Activated T-cell treated with anti-CD3 and anti-CD28 coated beads, Interleukin-2, amount 50 U/mL, for 48 hours (primary cell): ENCODE measurements at places on chromosomes 2 and 18.

- DNase-seq: no peak
Observed at GRCh38 chr2:215644233-215644897, 208.5 kb upstream of the FN1 start.

- DNase-seq: no peak
Observed at GRCh38 chr18:74608681-74609080, 11.0 kb downstream of the ZNF407 start.

GRCh38 chr2:205025580-205026240, 480.4 kb downstream of the PARD3B start:
- DNase-seq: no peak

DNA sequence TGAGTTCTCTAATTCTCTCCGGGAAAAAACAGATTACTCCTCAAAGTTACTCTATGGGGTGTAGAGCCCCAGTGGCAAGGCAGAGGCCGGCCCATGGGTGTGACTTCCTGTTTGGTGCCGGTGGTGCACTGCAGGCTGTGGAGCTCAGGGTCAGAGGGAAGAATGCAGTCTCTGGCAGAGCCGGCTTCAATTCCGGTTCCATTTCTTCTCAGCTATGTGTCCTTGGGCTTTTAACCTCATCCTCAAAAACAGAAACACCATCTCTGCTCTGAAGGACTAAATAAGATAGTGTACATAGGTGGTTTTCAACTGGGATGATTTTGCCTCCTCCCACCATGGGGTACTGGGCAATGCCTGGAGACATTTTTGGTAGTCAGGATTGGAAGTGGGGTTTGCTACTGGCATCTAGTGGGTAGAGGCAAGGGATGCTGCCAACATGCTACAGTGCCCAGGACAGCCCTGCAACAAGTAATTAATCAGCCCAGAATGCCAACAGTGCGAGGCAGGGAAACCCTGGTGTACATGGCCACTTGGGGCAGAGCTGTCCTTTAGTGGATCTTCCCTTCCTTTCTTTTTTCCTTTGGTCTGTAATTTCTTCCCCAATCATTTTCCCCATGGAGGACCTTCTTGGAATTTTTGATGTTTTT, 81.2 kb downstream of the INSIG2 start:
- DNase-seq: no peak

DNA sequence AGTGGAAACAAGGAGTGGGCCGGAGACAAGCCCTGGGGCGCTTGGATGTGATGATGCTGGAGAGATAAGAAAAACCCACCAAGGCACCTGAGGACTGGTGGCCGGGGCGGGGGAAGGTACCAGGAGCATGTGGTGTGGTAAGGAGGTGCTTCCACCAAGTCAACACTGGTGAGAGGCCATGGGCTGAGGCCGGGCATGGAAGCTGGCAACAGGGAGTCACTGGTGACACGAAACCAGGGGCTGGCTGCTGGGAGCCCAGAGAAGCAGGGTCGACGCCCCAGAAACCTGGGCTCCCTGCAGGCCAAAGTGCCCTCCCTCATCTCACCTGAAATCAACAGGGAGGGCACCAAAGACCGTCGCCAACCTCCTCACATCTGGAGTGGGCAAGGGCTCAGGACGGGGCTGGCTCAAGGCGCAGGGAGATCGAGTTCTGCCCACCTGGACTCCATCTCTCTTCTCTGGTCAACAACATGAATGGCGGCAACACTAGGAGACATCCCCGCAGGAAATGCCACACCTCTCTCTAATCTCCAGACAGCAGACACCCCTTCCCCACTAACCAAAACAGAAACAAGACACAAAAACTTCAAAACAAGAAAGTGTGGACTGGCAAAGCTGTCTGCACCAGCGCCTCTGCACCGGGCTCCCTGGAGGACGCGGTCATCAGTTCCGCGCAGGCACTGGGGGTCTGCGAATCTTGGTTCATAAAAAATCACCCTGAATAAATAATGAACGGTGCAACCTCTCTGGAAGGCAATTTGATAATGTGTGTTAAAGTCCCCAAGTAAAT, 185.5 kb downstream of the HDAC4 start:
- DNase-seq: no peak

DNA sequence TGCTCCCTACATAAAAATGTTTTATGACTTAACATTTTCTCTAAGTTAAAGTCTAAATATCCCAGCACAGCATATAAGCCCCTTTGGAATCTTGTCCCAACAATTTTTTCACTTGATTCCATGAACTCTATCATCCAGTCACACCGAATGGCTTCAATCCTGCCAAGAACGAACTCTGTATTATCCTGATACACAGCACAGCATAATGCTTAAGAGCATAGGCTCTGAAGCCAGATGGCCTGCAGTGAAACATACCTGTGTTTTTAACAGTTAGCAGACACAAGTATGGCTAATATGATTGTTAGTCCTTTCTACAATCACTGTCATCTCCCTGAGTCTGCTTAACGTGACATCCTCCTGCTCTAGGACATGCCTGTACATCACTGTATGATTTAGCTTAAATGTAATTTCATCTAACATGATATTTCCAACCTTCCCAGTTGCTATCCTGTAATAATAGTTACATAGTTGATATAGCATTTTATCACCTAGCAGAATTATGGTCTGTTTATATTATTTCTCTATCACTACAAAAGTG, 669.5 kb downstream of the ERBB4 start:
- no peak for DNase-seq

DNA sequence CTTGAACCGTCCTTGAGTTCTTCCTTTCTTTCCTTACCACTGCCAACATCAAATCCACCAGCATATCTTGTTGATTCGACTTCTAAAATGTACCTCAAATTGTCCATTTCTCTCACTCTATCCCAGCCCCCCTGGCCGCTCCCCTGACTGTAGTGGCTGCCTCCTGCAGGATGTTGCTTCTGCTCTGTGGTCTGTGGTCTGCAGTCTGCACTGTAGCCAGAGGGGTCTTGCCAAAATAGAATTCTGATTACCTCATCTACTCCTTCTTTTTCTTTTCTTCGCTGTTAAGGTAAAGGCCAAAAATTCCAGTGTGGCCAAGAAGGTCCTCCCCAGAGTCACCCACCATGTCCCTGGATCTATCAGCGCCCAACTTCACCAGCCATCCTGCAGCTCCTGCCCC, 79.5 kb upstream of the ALPP start:
- no peak for DNase-seq

- DNase-seq: peak; percentile 15
Observed at GRCh38 chr18:76989647-76990190, 142.9 kb downstream of the MBP start.

- no peak for DNase-seq
Observed at GRCh38 chr2:34159901-34160300, 560.8 kb upstream of the FAM98A start.

DNA sequence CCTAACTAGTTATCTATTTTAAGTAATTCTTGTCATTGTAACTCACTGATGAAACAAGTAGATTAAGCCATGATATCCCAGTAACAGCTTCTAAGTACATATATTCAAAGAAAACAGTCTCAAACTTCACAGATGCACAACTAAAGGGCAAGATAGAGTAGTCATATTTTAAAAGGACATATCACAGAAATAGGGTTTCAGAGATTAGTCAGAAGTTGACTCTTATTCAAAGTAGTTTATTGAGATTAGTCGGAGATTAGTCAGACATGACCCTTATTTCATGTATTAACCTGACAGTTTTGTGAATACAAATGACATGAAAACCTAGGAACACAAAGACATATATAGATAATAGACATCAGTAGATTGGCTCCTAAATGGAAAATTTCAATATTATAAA, 15.9 kb upstream of the CHAC2 start:
- DNase-seq: no peak

- no peak for DNase-seq
Observed at GRCh38 chr2:220279372-220279771, 651.9 kb downstream of the SLC4A3 start.

DNA sequence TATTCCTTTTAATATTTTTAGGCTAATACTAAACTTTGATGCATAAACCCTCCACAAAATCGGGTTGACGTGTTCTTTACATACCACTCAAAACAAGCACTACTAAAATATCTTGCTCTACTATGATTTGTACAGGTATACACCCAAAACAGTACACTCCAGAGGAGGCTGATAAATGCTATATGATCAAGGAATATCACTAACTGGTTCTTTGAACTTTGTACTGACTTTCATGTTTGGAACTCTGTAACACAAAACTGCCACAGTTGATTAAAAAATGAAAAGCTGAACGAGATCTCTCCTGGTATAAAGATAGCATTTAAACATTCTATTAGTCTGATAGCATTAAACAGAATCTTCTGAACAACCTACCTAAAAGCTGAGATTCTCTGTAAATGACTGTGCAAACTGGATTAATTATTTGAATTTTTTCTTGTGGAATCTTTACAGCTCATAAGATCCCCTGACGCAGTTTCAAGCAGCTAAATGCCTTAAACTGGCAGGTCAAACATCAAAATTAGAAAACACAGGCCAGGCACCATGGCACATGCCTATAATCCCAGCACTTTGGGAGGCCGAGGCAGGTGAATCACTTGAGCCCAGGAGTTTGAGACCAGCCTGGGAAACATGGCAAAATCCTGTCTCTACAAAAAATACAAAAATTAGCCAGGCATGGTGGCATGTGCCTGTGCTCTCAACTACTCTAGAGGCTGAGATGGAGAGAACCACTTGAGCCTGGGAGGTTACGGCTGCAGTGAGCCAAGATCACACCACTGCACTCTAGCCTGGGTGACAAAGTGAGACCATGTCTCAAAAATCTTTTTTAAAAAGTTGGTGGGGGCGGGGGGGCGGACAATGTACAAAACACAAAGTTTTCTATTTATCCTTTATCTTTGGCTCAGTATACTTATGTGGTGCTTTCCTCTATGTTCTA, 150.6 kb downstream of the EXOC6B start:
- no peak for DNase-seq

DNA sequence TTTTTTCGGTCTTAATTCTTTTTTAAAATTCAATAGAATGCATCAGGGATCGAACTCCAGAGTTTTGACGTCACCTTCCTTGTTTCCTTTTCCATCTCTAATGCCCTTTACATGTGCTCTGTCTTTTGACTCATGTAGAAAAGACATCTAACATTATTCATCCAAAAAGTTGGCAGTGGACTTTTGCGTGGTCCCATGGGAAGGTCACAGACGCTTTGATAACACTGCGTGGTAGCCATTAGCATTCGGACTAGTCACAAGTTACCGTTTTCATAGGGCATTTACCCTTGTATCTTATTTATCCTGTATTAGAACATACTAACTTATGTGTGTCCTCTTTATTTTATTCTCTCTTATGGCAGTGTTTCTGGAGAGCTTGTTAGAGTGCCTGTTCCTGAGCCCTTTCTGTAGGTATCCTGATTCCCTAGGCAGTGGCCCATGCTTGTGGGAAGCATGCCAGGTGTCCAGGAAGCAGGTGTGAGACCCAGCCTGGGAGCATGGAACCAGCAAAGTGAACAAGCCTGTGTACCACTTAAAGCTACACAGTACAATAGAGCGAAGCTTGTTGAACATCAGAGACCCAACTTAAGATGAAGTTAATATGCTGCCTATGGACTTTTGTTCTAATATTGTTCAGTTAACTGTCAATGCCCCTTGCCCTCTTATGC, 73.6 kb upstream of the RBM44 start:
- no peak for DNase-seq

GRCh38 chr2:156505696-156506095, 69.5 kb downstream of the GPD2 start:
- no peak for DNase-seq

GRCh38 chr18:21408681-21409080, 166.6 kb downstream of the GREB1L start:
- DNase-seq: no peak

- DNase-seq: no peak
Observed at GRCh38 chr2:37190290-37190689, 1.8 kb upstream of the SULT6B1 start.

DNA sequence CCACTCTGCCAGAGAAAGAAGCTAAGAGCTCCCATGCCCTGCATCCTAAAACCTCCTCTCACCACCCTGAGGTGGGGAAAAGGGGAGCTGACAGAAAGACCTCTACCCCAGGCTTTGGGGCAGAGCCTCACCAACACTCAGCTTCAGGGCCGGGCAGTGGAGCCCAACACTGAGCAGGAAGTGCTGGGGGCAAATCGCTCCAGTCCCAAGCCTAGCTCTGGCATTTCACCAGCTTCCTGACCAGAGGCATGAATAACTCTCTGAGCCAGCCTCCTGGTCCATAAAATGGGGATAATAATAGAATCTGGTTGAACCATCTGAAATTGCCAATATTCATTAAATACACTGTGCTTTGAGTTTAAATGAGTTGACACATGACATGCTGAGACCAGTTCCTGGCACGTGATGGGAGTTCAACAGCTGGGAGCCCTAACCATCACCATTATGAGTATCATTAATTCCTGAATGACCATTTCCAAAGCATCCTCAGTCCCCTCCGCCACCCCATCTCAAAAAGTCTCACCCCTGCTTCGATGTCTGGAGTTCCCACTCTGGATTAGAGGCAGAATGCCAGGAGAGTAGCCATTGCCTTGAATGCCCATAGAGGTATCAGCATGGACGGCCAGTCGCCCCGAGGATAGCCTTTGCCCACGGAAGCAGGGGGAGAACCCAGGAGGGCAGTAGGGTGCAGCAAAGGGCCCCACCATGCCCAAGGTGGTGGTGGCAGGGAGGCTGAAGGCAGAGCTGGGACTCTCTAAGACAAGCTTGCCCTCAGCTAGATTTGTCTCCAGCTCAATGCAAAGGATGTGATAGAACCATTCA, 153.4 kb downstream of the TNS1 start:
- no peak for DNase-seq

GRCh38 chr18:79625195-79625923, 54.2 kb upstream of the CTDP1 start:
- DNase-seq: no peak
